ENCODE measurements at places on chromosomes 3 and 15.

- DNase-seq, result no peak
These were observed 1.1 kb downstream of the MTFMT start for GRCh38 chr15:65028338-65028737.

GRCh38 chr3:18217507-18218174 lies 207.5 kb downstream of the SATB1 start:
- DNase-seq, result no peak

DNA sequence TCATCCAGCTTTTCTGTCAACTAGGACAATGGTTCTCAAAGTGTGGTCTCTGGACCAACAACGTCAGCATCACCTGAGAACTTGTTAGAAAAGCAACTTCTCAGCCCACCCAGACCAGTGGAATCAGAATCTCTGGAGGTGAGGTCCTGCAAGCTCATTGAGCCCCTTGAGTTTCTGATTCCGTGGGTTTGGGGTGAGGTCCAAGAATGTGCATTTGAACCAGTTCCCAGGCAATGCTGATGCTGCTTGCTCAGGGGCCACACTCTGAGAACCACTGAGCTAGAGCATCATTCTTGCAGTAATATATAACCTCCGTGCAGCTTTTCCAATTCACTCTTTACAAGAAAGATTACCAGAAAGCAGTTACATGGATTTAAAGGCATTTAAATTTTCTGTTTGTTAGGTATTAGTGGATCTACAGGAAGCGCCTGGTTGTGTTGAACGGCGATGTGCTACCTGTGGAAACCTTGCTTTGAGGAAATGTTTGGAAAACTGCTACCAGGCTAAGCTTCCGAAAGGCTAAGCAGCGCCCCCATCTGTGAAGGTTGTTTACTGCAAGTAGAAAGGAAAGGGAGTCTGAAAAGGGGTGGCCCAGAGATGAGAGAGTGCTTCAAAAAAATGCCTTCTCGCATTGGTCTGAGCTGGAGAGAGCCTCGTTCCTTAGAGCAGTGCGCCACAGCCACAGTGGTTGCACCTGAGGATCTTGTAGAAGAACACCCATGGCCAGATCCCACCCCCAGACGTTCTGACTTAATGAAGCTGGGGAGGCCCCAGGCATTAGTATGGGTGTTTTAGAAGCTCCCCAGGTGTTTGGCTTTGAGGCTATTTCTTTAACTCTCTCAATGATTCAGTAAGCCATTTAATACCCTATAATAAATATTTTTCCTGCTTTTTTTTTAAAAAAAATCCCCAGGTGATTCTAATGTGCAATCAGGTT lies 50.0 kb downstream of the RLBP1 start:
- no peak for DNase-seq

GRCh38 chr15:42093966-42094365 lies 396 bp downstream of the PLA2G4D start:
- DNase-seq, result no peak

DNA sequence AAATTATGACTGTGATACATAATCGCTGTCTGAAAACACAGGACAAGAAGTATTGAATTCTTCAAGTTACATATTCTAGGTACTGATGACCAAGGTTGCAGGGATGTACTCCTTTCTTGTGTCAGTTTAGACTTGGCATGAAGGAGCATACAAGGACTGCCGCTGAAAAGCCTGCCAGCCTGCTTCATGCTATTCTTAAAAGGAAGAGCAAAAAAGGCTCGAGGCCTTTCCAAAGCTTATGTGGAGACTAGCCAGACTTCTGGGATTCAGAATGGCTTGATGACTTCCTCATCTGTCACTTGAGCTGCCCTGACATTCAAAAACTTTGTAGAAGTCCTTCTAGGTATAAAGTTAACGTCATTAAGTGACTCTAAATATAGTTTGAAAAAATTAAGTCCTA lies 92.0 kb downstream of the CADM2 start:
- DNase-seq, result no peak

- DNase-seq, result no peak
These were observed 292.5 kb downstream of the SHQ1 start for GRCh38 chr3:72555714-72556113.

- no peak for DNase-seq
These were observed 37.2 kb downstream of the AP4E1 start for GRCh38 chr15:50945725-50946124.

DNA sequence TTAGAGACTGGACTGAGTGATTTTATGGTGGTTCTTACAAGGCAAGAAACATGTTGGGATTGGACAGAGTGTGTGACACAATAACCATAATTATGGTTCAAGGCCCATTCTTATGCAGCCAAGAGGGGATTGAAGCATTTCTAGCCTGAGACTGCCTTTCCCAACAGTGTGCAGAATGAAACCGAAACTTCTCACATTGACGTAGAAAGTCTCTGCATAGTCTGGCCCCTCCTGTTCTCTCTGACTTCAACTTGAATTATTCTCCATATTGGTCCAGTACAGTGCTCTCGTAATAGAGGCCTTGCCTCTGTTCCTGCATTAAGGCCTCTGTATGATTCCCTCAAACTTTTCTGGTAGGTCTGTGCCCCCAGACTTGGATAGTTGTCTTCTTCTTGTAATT lies 138.3 kb downstream of the DIPK2A start:
- DNase-seq, result no peak

GRCh38 chr15:47727676-47728075 lies 10.4 kb downstream of the SEMA6D start:
- no peak for DNase-seq

- DNase-seq, result no peak
These were observed 363.3 kb upstream of the SLCO3A1 start for GRCh38 chr15:91490211-91490610.

- DNase-seq, result no peak
These were observed 17.0 kb downstream of the TOPBP1 start for GRCh38 chr3:133644768-133645167.

DNA sequence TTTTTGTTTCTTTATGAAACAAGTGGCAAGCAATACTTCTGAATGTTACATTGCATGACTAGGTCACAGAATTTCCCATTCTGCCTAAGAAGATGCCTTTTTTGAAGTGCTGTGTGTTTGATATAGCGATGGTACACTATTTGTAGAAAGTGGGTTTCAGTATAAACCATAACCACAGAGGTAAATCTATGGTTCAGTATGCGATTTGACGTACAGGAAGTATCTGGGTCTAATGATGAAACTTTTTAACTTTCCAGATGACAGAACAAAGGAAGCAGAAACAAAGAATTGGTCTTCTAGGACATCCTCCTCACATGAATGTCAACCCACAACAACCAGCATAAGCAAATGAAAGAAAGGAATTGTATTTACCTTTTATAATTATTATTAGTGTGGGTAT lies 133.4 kb upstream of the BHLHE40 start:
- no peak for DNase-seq

DNA sequence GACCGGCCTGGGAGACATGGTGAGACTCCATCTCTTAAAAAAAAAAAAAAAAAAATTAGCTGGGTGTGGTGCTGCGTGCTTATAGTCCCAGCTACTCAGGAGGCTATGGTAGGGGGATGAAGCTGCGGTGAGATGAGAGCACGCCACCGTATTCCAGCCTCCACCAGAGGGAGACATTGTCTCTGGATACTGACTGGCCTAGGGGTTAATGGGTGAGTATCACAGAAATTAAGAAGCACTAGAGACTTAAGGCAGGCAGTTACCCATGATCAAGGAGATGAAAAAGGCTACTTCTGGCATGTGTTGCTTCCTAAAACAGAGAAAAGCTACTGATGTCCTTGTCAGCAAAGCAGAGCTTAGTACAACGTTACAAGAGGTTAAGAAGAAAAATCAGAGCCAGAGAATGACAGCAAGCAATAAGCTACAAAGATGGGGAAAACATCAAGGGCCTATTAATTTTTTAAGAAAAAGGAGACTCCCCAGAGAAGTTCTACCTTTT lies 8.6 kb downstream of the TFRC start:
- DNase-seq, result peak; percentile 55

GRCh38 chr3:38153221-38153620 lies 12.1 kb upstream of the OXSR1 start:
- DNase-seq, result no peak

- no peak for DNase-seq
These were observed 265.7 kb downstream of the SUCLG2 start for GRCh38 chr3:67388738-67389137.

DNA sequence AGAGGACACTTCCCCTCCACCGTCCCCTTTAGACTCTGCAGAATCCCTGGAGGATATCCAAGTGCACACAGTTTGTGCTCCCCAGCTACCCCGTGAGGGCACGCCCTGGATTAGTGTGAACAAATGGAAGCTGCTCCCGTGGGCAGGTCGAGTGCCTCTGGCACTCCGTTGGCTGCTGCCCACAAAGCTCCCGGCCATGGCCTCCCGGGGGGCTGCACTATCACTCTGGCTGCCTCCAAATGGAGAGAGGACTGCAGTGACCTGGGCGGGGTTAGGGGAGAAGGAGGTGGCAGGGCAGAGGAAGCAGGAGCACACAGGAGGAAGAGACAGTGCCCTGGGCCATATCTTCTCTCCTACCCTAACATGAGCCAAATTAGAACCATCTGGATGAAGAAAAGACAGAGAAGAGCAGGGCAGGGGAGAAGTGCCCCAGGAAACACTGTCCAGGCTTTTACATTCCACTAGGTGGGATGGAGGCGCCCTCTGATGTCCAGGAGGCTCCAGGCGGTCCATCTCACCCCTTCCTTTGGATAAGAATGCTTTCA lies 29.4 kb upstream of the ACAD9 start:
- DNase-seq, result peak; percentile 60

GRCh38 chr15:39663704-39664250 lies 82.9 kb downstream of the THBS1 start:
- no peak for DNase-seq

DNA sequence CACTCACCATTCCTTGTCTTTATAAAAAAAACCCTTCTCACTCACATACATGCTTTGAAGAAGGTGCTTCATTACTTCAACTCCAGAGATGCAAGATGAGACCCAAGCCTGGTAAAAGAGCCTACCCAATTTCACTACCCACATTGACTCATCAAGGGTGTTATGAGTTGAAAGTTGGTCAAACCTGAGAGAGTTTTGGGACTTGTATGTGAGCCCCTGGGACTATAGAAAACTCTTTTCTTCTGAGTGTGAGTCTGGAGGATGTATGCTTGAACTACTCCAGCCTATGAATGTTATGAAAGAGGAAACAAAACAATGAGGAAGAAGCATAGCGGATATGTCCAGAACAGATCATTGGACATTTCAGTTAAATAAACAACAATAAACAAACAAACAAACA lies 106.5 kb upstream of the SATB1 start:
- no peak for DNase-seq

DNA sequence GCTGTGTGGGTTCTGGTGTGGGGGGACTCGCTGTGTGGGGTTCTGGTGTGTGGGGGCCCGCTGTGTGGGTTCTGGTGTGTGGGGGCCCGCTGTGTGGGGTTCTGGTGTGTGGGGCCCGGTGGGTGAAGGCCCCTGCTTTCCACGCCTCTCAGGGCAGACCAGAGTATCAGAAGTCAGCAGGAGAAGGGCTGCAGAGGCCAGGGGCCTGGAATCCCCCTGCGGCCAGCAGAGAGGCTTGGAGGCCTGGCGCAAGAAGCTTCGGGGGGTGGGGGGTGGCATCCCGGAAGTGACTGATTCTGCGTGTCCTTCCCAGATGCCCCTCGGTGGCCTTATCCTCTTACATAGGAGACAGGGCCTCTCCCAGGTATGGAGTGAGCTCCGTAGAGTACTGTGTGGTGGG lies 37.4 kb downstream of the TNK2 start:
- DNase-seq, result no peak

- no peak for DNase-seq
These were observed 405.3 kb downstream of the VPS13C start for GRCh38 chr15:61654918-61655317.

- no peak for DNase-seq
These were observed 1.5 kb downstream of the CCK start for GRCh38 chr3:42264399-42265058.

DNA sequence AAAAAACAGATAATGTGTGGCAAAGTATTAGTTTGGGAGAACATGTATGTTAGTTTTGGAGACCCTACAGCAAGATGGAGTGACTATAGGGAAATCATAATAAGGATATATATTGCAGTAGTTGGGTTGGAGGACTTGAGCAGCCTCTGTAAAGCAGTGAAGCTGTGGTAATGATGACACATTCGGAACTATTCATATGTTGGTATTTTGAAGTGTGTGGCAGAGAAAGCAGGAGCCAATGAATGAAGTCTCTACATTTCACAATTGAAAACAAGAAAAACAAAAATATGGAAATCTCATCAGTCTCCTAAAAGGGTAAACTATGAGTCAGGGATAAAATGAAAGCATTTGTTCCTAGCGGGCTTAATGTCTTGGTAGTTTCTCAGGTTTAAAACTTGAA lies 645.9 kb downstream of the OTOL1 start:
- DNase-seq, result no peak

DNA sequence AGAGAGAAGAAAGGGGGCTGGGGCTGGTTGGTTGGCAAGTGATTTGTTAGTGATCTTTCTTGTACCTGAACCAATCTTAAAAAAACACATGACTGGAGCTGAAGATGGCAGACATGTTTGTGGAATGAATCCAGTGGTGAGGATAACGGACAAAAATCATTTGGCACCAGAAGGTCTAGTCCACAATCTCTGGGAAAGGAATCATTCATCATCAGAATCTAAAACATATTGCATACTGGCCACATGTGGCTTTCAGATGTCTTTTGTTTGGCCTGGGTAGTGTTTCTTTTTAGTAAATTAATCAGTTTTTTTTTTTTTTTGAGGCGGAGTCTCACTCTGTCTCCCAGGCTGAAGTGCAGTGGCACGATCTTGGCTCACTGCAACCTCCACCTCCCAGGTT lies 5.0 kb downstream of the NEK11 start:
- no peak for DNase-seq

DNA sequence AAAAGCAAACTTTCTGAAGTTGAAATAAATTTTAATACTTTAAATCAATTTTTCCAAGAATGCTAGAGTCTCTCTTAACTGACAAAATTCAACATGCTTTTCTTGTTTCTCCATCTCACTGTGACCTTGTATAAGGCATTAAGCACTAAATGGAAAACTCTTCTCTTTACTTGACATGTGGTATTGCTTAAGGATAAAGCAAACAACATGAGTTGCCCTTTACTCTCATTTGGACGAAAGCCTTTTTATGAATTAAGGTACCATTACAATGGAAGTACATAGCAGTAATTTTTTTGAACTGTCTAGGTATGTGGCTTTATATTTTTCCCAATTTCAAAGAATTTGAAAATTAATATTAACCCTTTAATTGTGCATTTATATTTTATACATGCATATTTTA lies 1.4 kb downstream of the STRIT1 start:
- DNase-seq, result no peak

GRCh38 chr3:58041826-58042324 lies 33.7 kb downstream of the FLNB start:
- DNase-seq, result no peak

All from 8988T (cell line).